Stimulated activated CD4-positive, alpha-beta T cell treated with anti-CD3 and anti-CD28 coated beads, Interleukin-12 subunit alpha, Interleukin-12 subunit beta, amount 100 ng/mL, for 24 hours (primary cell): ENCODE measurements at places on chromosomes 4 and X.

GRCh38 chr4:94598758-94599157 lies 147.0 kb downstream of the PDLIM5 start:
- no peak for DNase-seq

GRCh38 chr4:169826634-169827187 lies 69.0 kb upstream of the HPF1 start:
- no peak for DNase-seq

DNA sequence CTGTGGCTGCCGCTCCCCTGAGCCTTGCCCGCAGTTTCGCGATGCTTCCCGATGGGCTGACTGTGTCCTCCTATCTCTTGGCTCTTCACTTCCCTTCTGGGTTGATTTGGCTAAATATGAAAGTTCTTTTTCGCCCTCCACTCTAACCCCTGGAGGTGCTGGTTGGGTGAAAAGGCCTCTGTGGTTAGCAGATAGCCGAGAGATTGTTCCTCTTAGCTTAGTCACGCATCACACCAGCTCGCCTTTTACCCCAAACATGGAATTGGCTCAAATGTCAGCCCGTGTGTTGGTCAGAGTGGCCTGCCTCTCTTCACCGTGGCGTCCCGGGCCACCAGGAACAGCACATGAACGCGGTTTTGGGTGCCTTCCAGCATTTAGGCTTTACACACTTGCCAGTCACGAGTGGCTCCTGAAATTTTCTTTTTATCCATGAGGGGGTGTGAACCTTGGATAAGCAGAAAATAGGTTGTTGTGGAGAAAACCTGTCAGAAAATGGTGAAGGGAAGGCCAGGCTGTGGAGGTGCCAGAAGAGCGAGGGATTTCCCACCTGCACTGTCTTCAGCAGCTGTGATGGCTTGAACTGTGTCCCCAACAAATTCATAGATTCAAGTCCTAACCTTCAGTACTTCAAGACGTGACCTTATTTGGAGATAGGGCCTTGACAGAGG lies 8.9 kb downstream of the CLCN4 start:
- no peak for DNase-seq

- no peak for DNase-seq
Measured at GRCh38 chrX:56764975-56765791, 36.1 kb downstream of the NBDY start.

- no peak for DNase-seq
Measured at GRCh38 chrX:111270339-111270738, at the start of gene CAPN6. CAPN6 (minus strand) TSS chrX:111270483; CDS start chrX:111263936, 6,547 bp downstream.

- no peak for DNase-seq
Measured at GRCh38 chr4:1415681-1415981, 9.4 kb upstream of the NKX1-1 start.

DNA sequence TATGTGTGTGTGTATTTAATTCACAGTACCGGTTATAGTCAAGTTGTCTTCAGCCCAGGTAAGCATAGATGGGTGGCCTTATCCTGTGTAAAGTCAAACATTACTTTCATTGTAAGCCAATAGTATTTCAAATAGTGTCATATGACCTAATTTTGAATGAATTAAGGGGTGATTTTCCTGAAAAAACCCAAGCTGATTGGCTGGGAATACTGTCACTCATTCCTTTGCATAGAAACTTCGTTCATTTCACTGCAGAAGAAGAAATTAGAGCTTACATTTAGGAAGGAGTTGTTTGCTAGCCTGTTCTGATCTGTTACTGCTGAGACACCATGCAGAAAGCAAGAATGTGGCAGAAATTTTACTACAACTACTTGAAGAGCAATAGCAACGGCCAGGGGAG lies 45.4 kb downstream of the SMARCAD1 start:
- DNase-seq: no peak

GRCh38 chr4:153249199-153250041 lies 45.2 kb downstream of the TRIM2 start:
- peak; percentile 68 for DNase-seq

DNA sequence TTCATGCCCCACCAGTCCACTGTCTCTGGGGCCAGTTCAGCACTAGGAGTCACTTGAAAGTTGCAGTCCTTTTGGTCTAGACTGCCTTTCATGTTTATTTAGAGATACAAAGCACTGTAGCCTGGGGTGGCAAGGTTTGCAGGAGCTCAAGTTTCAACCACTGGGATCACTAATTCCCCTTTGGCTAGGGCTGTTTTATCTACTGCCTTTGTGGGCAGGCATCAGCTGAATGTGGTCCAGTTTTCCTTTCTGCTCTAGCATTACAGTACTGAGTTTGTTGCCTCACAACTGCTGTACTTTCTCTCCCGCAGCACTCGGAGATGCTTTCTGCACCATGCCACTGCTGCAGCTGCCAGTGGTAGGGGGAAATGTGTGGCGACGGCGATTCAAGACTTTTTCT lies 222.3 kb upstream of the HDX start:
- DNase-seq: no peak

DNA sequence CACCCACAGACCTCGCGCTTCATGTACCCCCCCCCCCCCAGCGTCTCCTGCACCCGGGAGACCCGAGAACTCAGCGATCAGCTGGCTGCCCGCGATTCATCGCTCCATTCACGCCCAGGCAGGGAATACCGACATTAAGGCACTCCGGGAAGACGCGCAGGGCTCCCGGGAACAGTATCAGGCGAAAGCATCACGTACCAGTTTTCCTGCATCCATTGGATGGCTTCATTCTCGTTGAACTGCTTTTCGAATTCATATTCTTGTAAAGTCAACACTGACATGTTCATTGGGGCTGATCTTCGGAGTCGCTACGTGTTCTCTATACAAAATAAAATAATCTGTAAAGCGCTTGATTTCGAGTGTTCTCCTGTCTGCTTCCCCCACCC lies 373 bp downstream of the ELOVL6 start:
- DNase-seq: no peak

- DNase-seq: no peak
Measured at GRCh38 chr4:184444953-184445309, 29.4 kb downstream of the IRF2 start.

DNA sequence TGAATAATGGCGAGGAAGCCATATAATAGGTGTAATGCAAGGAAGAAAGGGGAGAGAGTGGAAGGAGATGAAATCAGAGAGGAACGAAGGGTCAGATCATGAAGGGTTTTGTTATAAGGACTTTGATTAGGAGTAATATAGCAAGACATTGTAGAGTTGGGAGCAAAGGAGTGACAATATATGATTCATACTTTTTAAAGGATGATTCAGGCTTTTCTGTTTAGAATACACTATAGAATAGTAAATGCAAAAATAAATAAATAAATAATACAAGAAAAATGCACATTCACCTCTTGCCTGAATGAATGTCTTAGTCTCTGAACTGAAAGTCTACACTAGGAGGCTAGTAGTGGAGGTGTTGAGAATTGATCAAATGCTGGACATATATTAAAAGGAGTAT lies 1524.4 kb upstream of the AGA start:
- no peak for DNase-seq

- DNase-seq: no peak
Measured at GRCh38 chr4:73732759-73733431, 7.5 kb upstream of the CXCL8 start.

DNA sequence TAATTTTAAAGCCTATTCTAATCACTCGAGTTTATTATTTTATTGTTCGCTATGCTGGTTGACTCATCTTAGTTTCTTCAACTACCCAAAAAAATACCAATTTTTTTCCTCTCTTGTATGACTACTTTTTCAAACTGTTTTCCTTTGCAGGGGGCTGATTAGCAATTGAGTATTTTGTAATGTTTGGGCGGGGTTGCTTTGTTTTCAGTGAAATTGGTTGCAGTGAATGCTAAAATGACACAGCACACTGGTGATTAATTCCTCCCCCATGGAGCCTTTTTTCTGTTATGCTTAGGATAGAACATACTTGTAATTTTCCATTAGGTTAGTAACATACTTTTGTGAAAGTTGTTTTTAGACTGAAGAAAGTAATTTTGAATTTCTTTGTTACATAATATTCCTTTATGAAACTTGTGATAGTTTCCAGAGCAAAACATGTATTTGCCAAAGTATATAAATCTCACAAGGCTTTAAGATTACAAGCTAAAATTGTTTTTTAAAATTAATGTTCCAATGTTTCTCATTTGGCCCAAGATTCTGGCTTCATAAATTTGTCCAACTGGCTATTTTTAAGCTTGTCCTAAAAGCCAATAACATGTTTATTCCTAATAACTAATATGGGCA lies 120.4 kb downstream of the CHIC1 start:
- no peak for DNase-seq

DNA sequence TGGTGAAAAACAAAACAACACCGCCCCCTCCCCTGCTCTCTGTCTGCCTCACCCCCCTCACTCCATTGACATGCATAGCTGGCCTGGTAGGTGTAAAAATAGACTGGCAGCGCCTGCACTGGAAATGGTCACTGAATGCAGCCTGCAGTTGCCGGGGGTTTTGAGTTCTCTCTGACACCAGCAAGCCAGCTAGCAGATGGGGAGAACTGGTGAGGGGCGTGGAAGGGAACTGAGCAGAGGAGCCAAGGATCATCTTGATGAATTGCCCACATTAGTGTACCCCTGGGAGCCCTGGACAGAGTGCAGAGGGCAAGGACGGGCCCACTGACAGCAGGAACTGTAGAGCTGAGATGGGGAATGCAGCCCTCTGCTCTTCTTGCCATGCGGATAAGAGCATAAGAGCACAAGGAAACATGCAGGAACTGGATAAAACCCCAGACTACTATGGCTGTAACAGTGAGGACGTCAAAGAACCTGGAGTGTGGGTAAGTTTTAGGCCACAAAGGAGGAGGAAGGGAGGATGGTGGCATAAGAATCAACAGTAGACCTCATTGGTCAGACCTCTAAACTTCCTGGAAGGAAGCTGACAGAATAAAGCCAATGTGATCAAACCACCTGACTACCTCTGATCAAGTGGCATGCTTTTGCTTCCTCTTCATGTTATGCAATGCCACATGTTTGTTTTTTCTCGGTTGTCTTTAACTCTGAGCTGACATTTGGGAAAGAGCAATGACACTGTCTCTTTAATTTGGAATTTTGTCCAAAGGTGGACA lies 96.3 kb downstream of the ANK2 start:
- no peak for DNase-seq
